ENCODE measurements at places on chromosomes 7 and 10.

GRCh38 chr10:43971981-43972380, 323.3 kb upstream of the ZNF32 start:
- DNase-seq = no peak

GRCh38 chr7:44307301-44307900, 18.0 kb downstream of the CAMK2B start:
- DNase-seq = no peak

GRCh38 chr10:79111427-79111826, 42.7 kb downstream of the ZMIZ1 start:
- no peak for DNase-seq

DNA sequence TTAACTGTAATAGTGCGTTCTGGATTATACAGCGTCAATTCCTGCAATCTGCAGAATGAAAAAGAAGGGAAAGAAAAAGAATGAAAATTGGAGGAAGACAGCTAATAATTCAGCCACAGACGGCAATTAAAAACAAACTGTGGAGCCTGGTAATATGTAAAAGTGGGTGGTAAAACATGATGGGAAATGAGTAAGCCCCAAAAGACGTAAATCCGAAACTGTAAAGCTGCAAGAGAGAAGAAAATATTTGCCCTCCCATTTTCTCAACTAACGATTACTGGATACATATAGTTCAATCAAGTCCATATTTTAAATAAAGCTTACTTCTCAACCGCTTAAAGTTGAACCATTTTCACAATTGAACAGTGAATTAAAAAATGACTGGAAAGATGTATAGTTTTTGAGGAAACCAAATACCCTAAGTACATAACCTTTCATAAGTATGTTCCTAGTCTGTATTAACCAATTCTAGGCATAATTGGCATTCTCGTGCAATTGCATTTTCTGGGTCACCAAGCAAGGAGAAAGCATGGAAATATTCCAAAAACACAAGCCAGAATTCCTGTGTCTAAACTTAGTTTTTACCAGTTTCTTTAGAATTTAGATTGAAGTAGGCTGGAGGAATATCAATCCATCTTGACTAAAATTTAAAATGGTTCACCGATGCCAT, 44.8 kb downstream of the MALSU1 start:
- DNase-seq = no peak

- DNase-seq = no peak
These were observed 19.4 kb upstream of the UTF1 start for GRCh38 chr10:133210398-133211140.

- DNase-seq = no peak
These were observed 225.0 kb upstream of the CELF2 start for GRCh38 chr10:10792681-10793080.

- DNase-seq = peak; percentile 91
These were observed 55.9 kb upstream of the MXI1 start for GRCh38 chr10:110151467-110151866.

- no peak for DNase-seq
These were observed 18.0 kb downstream of the ADAP1 start for GRCh38 chr7:936386-937054.

Data from hematopoietic multipotent progenitor cell treated with erythropoietin and hydrocortisone succinate and interleukin-3 and kit ligand, for 17 days (in vitro differentiated cells).